CD4-positive, alpha-beta T cell (primary cell): ENCODE measurements at places on chromosomes 1 and 21. TPM values are rescaled to one million over a fixed set of nuclear protein-coding genes. Genes with fewer than 3 reads are reported as not detected.

The SAMSN1 gene
- 51.3 TPM for total RNA-seq

The GRIK1 gene
- not detected for total RNA-seq

The ZNF670 gene
- total RNA-seq: 0.16 TPM

The SWT1 gene
- total RNA-seq: 5.3 TPM

The NTMT2 gene
- total RNA-seq: not detected

The LCE1A gene
- total RNA-seq: not detected

The LIN28A gene
- total RNA-seq: not detected
